ENCODE measurements at places on chromosomes 2 and 18.
A peak's percentile ranks its signal among the peaks of the same experiment; 100 is the strongest.

DNA sequence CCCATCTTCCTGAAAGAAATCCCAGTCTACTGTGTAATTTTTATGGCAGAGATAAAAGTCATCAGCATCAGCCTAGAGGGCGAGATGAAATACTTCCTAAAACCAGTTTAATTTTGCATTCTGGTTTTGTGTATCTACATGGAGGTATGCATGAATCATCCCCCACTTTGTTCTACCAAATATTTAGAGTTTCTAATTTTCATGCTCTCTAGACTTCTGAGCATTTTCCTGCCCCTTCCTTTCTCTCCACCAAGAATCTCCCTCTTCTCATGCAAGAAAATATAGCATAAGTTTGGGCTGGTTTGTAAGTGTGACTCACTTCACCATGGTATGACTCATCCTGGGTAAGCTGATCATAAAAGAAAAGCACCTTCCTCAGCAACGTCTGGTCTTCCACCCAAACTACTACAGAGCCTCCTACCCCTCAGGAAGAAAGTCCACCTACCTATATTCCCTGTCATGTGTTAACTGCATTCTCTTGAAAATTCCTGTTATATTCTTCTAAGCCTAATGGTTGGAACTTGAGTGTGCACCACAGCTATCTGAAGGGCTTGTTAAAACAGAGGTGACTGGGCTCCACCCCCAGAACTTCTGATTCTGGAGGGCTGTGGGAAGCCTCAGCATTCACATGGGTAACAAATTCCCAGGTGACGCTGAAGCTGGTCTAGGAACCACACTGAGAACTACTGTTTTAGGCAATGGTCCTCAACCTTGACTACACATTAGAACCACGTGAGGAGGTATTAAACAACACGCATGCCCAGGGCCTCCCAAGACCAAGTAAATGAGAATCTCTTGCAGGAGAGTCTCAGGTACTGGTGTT lies 37.4 kb upstream of the RAPGEF4 start:
- DNase-seq: peak; percentile 82

GRCh38 chr2:7027956-7028655 lies 110.9 kb downstream of the RNF144A start:
- DNase-seq: no peak

- DNase-seq: no peak
These were observed 294.9 kb upstream of the SYT4 start for GRCh38 chr18:43572163-43572562.

DNA sequence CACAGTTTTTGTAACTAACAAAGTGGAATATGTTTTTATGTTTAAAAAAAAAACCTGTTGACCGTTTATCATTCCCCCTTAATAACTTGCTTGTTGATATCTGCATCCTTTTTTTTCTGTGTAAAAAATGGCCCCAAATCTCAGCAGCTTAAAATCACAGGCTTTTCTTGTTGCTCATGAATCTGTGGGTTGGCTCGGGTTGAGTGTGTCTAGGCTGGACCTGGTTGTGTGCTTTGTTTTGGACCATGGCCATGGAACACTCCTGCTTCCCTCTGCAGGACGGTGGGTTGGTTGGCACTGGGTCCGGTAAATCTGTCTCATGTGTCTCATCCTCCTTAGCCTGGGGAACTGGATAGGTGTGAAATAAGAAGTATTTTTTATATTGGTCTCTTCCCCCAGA lies 139.0 kb upstream of the LINC00305 start:
- no peak for DNase-seq

DNA sequence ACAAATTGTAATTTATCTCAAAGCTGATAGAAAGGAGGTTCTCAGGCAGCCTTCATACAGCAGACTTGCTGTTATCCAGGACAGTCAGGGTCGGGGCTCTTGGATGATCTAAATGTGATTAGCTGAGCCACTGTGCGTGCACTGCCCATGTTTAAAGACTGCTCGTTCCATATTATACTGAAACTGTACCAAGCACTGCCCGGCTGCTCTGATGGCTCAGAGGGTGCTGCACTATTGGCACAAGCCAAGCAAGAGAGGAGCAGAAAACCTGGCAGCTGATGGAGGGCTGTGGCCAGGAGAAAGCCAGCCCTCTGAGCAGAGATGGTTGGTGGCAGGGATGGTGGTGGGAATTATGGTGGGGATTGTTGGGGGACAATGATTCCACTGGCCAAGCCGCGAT lies 63.4 kb downstream of the COL6A3 start:
- DNase-seq: no peak

- DNase-seq: no peak
These were observed 29.8 kb downstream of the KCNE4 start for GRCh38 chr2:223081789-223082188.

DNA sequence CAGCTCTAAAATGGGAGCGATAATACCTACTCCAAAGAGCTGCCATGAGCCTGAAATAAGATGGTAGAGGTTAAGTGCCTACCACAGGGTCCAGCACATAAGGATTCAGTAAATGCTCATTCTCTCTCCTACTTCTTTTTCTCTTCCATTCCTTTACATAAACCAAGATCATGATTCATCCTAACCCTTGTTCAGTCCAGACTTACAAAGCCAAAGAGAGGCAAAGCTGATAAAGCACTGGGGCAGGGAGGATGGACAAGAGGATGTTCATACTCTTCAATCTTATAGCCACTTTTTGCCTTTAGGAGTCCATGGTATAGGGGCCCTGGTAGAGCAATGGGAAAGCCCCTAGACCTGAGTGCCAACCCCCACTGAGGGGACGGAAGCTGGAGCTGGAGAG lies 75.6 kb upstream of the PKDCC start:
- no peak for DNase-seq

- no peak for DNase-seq
These were observed 29.0 kb downstream of the MYO3B start for GRCh38 chr2:170206805-170207407.

GRCh38 chr18:7576077-7576476 lies 9.0 kb downstream of the PTPRM start:
- no peak for DNase-seq

GRCh38 chr2:197108758-197109157 lies 182.3 kb upstream of the PGAP1 start:
- DNase-seq: no peak

DNA sequence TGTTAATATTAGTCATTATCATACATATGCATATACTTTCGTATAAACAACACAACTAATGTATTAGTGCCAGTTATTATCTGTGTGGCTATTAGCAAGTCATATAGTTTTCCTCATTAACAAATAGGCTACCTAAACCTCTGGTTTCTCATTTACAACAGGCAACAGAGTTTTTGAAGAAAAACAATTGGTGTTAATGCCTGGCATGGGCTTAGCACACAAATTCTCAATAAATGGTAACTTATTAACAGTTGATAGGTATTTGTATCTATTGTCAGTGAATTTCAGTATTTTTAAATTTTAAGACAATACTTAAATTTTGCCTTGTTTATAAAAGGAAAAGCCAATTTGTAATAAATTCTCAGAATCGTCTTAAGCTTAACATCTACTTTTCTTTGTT lies 182.5 kb downstream of the PMAIP1 start:
- no peak for DNase-seq

DNA sequence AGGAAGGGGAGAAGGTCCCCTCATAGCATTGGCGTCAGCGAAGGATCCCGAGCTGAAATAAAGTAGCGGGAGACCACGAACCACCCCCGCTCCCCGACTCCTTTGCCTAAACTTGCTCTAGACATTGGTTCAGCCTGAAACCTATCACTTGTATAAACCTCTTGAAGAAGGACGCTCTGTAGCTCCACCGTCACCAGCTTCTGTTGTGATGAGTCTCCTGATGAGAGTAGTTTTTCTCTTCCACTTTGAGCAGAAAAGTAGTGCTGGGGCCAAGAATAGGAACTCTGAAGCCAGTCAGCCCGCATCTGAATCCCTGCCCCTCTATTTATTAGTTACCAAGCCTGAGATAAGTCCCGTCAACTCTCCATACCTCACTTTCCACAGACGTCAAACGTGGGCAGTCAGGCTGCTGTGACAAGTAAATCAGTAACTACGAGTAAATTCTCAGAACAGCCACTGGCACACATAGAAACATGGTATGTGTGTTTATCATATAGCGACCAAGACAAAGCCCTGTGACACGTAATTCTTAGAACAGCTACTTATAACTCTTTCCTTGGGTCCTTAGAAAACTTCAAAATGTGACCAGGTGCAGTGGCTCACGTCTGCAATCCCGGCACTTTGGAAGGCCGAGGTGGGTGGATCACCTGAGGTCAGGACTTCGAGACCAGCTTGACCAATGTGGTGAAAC lies 61.7 kb downstream of the CD226 start:
- DNase-seq: peak; percentile 15

DNA sequence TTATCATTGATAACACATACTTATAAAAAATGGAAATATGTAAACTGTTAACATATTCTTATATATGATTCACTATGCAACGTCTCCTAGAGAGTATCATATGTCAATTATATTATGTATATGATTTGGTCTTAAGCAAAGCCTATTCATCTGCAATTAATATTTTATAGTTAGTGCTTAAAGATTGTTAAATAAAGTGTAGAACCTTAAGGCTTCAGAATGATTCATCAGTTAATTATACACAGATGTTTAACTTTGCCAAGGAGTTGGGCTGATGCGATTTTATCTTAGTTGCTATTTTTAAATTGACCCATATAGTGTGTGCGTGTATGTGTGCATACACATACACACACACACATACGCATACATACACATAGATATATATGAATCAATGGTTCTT lies 323.1 kb downstream of the RBM43 start:
- DNase-seq: no peak

- DNase-seq: no peak
These were observed 97.5 kb downstream of the MRO start for GRCh38 chr18:50722311-50722710.

DNA sequence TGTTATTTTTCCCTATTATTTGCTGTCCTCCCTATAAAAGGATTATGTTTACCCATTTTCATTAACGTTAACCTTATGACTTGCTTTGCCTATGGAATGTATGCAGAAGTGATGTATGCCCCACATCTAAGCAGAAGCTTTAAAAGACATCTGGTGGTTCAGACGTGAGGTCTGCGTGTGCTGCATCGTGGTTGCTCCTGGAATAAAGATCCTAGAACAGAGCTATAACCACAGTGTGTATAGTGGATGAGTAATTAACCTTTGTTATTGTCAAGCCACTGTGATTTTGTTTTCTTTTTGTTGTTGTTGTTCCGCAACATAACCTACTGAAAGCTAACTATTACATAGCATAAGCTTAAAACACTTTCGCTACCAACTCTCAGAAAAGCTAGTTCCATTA lies 20.9 kb upstream of the CFAP36 start:
- no peak for DNase-seq

All from RCC 7860 (cell line).